ENCODE measurements at places on chromosomes 3 and 15. TPM values are rescaled to one million over a fixed set of nuclear protein-coding genes. Genes with fewer than 3 reads are reported as not detected.

STRC gene
- not detected for polyA plus RNA-seq

STRIT1 gene
- polyA plus RNA-seq = not detected

CILP gene
- polyA plus RNA-seq = not detected

ZBBX gene
- polyA plus RNA-seq = not detected

AADACL2 gene
- polyA plus RNA-seq = not detected

CCDC54 gene
- polyA plus RNA-seq = not detected

ADPRH gene
- polyA plus RNA-seq = 37.8 TPM

GOLGA8R gene
- not detected for polyA plus RNA-seq

CD200 gene
- polyA plus RNA-seq = not detected

LRRIQ4 gene
- not detected for polyA plus RNA-seq

UROC1 gene
- polyA plus RNA-seq = not detected
